Esophagus muscularis mucosa (tissue), 4 donors: ENCODE measurements at places on chromosomes 16 and 17.

DNA sequence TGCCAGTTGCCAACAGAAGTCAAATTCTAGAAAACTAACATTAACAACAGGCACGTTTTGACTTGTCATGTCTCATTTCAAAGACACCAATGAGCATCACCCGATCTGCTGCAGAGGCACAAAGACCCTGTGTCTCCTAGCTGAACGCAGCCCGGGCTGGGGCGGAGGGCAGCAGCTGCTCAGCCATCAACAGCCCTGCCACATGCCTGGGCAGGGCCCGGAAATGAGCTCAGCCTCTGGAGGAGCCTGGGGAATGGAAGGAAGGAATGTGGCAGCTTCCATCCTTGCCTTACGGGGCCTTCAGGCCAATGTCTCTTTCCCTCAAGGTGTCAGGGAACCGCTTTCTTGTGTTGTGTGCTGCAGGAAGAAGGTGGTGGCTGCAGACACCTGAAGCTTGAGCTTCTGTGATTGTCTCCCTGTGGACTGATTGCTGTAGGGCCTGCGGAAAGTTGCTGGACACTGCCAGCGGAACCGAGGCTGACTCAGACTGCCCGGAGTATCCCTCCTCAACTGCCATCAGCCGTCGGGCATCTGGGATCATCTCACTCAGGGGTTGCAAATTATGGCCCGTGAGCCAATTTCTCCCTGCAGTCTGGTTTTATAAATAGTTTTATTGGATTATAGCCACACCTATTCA lies 7.3 kb downstream of the CDH13 start:
- no peaks in the 10 kb centered on the region for H3K36me3 ChIP-seq
- peaks cover 12% of the 10 kb centered on the region for H3K4me1 ChIP-seq
- DNase-seq, result no peak
- no peak overlapping the region for H3K27ac ChIP-seq
- H3K4me3 ChIP-seq, result no peak overlapping the region

GRCh38 chr17:80817861-80818260 lies 173.8 kb upstream of the CHMP6 start:
- no peak overlapping the region for H3K4me3 ChIP-seq
- no peak for DNase-seq
- H3K4me1 ChIP-seq, result no peaks in the 10 kb centered on the region
- peaks cover 12% of the 10 kb centered on the region for H3K36me3 ChIP-seq
- no peak overlapping the region for H3K27ac ChIP-seq

- H3K27me3 ChIP-seq, result no peaks in the 10 kb centered on the region
- DNase-seq, result no peak
- no peak overlapping the region for H3K4me3 ChIP-seq
- H3K27ac ChIP-seq, result no peak overlapping the region
- no peaks in the 10 kb centered on the region for H3K36me3 ChIP-seq
- peaks cover 17% of the 10 kb centered on the region for H3K4me1 ChIP-seq
Observed at GRCh38 chr16:27576729-27577128, 26.8 kb downstream of the KATNIP start.

DNA sequence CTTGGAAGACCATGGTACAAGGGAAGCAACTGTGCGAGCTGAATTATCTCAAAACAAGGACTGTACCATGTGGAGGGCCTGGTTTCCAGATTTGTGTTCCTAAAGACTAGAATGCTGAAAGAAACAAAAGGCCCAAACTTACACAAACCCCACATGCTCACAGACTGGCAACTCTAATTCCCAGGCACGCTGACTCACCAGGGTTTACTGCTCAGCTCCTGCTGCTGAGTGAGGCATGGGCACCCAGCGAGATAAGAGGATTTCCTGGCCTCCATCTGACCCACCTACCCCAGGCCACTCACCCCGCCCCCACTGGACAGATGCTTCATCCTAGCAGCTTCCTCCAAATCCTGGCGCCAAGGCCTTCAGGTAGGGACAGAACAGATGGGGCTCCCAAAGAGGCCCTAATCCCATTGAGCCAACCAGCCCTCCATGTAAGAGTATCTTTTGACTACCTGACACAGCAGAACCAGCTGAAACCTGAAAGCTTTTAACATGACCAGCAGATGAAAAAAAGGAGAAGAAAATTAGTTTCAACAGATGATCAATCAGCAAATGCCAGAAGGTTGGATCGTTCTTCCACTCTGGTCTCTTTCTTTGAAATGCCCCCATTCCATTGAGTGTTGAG lies 33.9 kb downstream of the DCUN1D3 start:
- peaks cover 80% of the 10 kb centered on the region for H3K4me1 ChIP-seq
- peak overlapping the region; percentile 70 for H3K27ac ChIP-seq
- no peak for DNase-seq
- peaks cover 13% of the 10 kb centered on the region for H3K36me3 ChIP-seq
- no peaks in the 10 kb centered on the region for H3K27me3 ChIP-seq
- no peak overlapping the region for H3K4me3 ChIP-seq

DNA sequence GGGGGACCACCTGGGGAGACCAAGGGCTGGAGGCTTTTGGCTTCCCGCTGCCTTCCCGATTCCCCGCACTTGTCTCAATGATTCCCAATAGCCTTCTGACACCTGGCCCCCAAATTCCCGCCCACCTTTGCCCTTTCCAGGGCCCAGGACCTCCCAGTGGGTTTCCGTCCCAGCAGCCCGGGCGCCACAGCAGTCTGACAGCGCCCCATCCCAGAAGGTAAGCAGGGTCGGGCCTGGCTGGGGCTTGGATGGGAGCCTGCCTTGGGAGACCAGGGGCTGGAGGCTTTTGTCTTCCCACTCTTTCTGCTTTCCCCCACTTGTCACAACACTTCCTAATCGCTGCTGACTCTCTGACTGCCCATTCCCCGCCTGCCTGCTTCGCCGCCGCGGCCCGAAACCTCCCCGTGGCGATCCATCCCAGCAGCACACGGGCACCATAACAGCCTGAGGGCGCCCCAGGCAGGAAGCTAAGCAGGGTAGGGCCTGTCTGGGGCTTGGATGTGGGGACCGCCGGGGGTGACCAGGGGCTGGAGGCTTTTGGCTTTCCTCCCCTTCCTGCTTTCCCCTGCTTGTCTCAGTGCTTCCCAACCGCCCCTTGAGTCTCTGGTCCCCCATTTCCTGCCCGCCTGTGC lies 2289.3 kb downstream of the TP53TG3F start:
- no peak for DNase-seq
- no peaks in the 10 kb centered on the region for H3K36me3 ChIP-seq
- H3K4me3 ChIP-seq, result no peak overlapping the region
- H3K27me3 ChIP-seq, result no peaks in the 10 kb centered on the region
- no peak overlapping the region for H3K27ac ChIP-seq
- H3K4me1 ChIP-seq, result no peaks in the 10 kb centered on the region

DNA sequence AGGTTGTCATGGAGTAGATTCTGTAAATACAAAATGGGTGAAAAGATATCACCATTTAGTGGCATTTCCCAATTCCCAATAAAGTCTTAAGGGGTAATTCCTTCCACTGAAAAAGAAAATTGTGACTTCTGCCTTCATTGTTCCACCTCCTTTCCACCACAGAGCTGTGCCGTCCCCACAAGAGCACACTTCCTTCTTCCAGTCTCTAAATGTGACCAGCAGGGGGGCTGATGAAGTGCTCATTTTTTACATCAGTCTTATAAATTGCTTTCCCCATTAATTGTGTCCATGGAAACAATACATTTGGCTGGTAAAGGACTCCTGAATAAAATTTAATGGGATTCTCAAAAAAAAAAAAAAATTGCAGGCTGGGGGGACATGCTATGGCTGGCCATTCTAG lies 260.8 kb upstream of the PSMD7 start:
- no peak for DNase-seq
- no peaks in the 10 kb centered on the region for H3K27me3 ChIP-seq
- H3K4me3 ChIP-seq, result no peak overlapping the region
- no peak overlapping the region for H3K27ac ChIP-seq
- no peaks in the 10 kb centered on the region for H3K4me1 ChIP-seq

GRCh38 chr17:7842380-7843256 lies 8.6 kb downstream of the KDM6B start:
- peaks cover 78% of the 10 kb centered on the region for H3K4me1 ChIP-seq
- H3K4me3 ChIP-seq, result peak overlapping the region; percentile 72
- peaks cover 34% of the 10 kb centered on the region for H3K36me3 ChIP-seq
- H3K27ac ChIP-seq, result peak overlapping the region; percentile 97
- DNase-seq, result peak; percentile 94

- no peak overlapping the region for H3K4me3 ChIP-seq
- no peaks in the 10 kb centered on the region for H3K36me3 ChIP-seq
- no peak for DNase-seq
- H3K27me3 ChIP-seq, result no peaks in the 10 kb centered on the region
- no peak overlapping the region for H3K27ac ChIP-seq
- peaks cover 72% of the 10 kb centered on the region for H3K4me1 ChIP-seq
Observed at GRCh38 chr17:4329838-4330237, 36.6 kb downstream of the UBE2G1 start.

- H3K4me1 ChIP-seq, result peaks cover 25% of the 10 kb centered on the region
- no peak overlapping the region for H3K4me3 ChIP-seq
- DNase-seq, result no peak
- no peak overlapping the region for H3K27ac ChIP-seq
- H3K27me3 ChIP-seq, result no peaks in the 10 kb centered on the region
- H3K36me3 ChIP-seq, result no peaks in the 10 kb centered on the region
Observed at GRCh38 chr16:14004729-14005315, 66.3 kb upstream of the MRTFB start.

DNA sequence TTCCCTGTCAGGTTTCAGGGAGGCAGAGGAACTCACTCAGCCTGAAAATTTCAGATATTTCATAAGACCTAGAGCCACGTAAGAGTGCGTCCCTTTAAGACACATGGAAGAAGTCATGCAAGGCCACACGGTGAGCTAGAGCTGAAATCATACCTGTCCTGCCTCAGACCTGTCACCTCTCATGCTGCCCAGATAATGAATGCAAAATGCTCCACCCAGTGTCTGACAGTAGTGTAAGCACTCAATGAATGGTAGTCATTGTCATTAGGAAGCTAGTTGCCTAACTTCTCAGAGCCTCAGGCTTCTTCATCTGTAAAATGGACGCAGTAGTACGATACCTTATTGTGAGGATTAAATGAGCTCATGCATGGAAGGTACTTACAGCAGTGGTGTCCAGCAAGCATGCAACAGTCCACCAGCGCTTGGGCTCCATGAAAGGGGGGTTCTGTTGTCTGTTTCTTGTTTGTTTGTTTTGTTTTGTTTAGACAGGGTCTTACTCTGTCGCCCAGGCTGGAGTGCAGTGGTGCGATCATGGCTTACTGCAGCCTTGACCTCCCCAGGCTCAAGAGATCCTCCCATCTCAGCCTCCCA lies 60.7 kb downstream of the WSB1 start:
- H3K36me3 ChIP-seq, result no peaks in the 10 kb centered on the region
- DNase-seq, result no peak
- H3K4me1 ChIP-seq, result peaks cover 18% of the 10 kb centered on the region
- H3K4me3 ChIP-seq, result peak overlapping the region; percentile 66
- H3K27ac ChIP-seq, result peak overlapping the region; percentile 91
- H3K27me3 ChIP-seq, result no peaks in the 10 kb centered on the region

- peaks cover 12% of the 10 kb centered on the region for H3K4me1 ChIP-seq
- H3K36me3 ChIP-seq, result peaks cover 21% of the 10 kb centered on the region
- no peaks in the 10 kb centered on the region for H3K27me3 ChIP-seq
- DNase-seq, result no peak
Observed at GRCh38 chr16:4897328-4897727, 39.6 kb downstream of the PPL start.

DNA sequence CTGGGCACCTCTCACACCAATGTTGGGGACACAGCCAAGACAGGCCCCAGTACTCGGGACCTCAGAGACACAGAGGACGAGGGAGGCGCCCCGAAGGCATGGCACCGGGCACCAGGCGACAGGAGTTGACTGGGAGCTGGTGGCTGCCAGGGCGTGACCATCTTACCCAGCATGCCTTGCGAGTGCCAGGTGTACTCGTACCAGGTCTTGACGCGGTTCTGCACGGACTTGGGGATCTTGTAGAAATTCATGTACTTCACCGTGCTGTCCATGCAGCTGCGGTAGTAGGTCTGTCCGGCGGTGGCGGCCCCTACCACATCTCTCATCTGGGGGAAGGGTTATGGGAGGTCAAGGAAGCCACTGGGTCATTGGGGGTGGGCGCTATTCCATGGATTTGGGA lies 67.3 kb downstream of the CNGB1 start:
- no peak overlapping the region for H3K4me3 ChIP-seq
- no peaks in the 10 kb centered on the region for H3K27me3 ChIP-seq
- no peaks in the 10 kb centered on the region for H3K4me1 ChIP-seq

- H3K4me3 ChIP-seq, result no peak overlapping the region
- no peaks in the 10 kb centered on the region for H3K4me1 ChIP-seq
- no peak overlapping the region for H3K27ac ChIP-seq
Observed at GRCh38 chr16:51579652-51580360, 428.7 kb upstream of the SALL1 start.

DNA sequence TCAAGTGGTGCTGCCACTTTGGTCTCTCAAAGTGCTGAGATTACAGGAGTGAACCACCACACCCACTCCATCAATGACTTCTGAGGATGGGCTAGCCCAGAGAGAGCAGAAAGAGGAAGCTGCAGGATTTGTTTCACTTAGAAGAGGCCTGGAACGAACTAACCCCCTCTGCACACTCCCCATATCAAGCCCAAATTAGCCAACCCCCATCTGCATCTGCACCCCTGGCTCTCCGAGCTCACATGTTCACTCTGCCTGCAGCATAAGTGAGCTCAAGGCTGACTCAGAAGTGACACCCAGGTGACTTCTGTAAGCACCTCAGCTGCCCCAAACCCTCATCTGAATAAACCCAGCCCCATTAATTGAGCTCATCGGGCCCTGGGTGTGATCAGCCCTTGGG lies 4.8 kb downstream of the SCNN1G start:
- H3K4me3 ChIP-seq, result no peak overlapping the region
- H3K27ac ChIP-seq, result no peak overlapping the region
- H3K4me1 ChIP-seq, result peaks cover 10% of the 10 kb centered on the region

- H3K27me3 ChIP-seq, result no peaks in the 10 kb centered on the region
- no peak overlapping the region for H3K4me3 ChIP-seq
- no peak for DNase-seq
Observed at GRCh38 chr17:48014595-48015111, 22.9 kb downstream of the COPZ2 start.

DNA sequence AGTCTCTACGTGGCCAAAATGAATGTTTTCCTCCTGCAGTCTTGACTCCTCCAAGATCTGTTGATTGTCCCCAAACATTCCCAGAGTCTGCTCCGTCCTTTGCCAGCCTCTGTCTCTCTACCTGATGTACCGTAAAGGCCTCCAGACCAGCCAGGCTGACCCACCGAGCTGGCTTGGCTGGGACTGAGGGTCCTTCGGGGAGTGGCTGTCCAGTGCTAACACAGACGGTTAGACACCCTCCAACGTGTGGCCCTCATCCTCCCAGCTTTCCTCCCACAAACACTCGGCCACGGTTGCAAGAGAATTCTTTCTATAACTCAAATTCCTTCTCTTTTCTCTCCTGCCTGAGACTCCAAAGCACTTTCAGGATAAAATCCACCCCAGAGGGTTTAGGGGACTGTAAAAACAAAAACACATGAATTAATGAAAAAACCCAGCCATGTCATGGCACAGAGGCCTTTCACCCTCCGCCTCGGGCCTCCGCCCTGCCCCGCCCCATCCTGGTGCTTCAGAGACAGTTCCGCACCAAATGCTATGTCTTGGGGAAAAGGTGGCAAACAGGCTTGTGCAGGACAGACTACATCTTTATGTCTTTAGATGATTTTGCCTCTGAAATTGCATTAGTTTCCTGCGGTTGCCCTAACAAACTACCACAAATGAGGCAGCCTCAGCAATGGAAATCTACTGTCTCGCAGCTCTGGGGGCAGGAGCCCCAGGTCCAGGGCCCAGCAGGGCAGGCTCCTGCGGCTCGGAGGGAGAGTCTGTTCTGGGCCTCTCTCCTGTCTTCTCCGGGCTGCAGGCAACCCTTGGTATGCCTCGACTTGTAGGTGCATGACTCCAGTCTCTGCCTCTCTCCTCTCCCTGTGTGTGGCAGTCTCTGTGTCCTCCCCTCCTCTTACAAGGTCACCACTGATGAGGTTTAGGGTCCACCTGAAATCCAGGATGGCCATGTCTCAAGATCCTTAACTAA lies 72.5 kb upstream of the CBX4 start:
- H3K27ac ChIP-seq, result no peak overlapping the region
- H3K27me3 ChIP-seq, result no peaks in the 10 kb centered on the region
- H3K36me3 ChIP-seq, result no peaks in the 10 kb centered on the region
- DNase-seq, result no peak
- H3K4me3 ChIP-seq, result no peak overlapping the region
